ENCODE measurements at places on chromosomes 6 and 20. TPM values are rescaled to one million over a fixed set of nuclear protein-coding genes. Genes with fewer than 3 reads are reported as not detected.

GRCh38 chr20:62822788-62823651, 6.2 kb downstream of the COL9A3 start:
- no peaks in the 10 kb centered on the region for H3K4me1 ChIP-seq
- H3K4me3 ChIP-seq: no peak overlapping the region
- H3K27ac ChIP-seq: no peak overlapping the region
- DNase-seq: peak; percentile 77

DNA sequence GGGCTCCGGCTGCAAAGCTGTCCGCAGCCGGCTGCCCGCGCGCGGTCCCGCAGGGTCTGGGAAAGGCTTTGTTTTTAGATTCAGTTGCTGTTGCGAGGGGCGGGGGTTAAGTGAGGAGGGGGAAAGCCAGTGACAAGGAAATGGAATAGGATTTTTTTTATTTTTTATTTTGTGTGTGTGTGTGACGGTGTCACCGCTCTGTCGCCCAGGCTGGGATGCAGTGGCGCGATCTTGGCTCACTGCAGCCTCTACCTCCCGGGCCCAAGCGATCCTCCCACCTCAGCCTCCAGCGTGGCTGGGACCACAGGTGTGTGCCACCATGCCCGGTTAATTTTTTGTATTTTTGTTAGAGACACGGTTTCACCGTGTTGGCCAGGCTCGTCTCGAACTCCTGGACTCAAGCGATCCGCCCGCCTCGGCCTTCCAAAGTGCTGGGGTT, 615 bp upstream of the UBE2J1 start:
- DNase-seq: no peak
- no peaks in the 10 kb centered on the region for H3K36me3 ChIP-seq
- no peak overlapping the region for H3K27ac ChIP-seq
- no peaks in the 10 kb centered on the region for H3K4me1 ChIP-seq
- peak overlapping the region; percentile 77 for H3K4me3 ChIP-seq

DNA sequence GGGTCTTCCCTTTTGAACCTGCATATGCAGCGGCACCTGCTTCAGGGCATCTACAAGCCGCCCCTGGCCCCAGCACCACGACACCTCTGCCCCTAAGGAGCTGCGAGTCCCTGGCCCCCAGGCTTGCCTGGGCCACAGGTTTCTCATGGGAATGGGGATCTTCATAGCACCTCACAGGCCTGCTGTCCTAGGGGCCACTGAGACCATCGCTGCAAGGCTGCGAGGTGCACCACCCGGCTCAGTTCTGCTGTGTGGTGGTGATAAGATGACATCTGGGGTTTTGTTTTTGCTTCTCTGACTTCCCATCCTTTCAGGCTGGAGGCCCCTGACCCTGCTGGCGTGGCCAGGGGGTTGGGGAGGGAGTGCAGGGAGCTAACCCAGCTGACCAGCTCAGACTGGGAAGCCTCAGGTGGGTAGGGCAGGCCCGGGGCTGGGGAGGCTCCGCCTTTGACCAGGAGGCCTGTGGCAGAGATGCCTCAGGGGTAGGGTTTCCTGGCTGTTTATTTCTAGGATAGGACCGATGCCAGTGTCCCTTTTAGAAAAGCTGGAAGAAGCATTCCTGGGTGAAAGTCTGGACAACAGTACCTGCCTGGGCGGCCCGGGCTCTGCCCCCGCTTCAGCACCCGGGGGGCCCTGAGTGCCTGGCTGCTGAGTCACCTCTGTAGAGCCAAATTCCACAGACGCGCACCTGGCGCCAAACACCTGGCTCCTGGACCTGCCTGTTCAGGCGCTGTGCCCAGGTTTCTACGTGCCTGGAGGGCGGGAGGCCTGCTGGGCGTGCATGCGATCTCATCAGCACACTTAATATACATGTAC, 264.7 kb downstream of the DLL1 start:
- peak; percentile 78 for DNase-seq
- no peaks in the 10 kb centered on the region for H3K27me3 ChIP-seq
- no peaks in the 10 kb centered on the region for H3K4me1 ChIP-seq
- H3K4me3 ChIP-seq: no peak overlapping the region
- H3K27ac ChIP-seq: no peak overlapping the region

DNA sequence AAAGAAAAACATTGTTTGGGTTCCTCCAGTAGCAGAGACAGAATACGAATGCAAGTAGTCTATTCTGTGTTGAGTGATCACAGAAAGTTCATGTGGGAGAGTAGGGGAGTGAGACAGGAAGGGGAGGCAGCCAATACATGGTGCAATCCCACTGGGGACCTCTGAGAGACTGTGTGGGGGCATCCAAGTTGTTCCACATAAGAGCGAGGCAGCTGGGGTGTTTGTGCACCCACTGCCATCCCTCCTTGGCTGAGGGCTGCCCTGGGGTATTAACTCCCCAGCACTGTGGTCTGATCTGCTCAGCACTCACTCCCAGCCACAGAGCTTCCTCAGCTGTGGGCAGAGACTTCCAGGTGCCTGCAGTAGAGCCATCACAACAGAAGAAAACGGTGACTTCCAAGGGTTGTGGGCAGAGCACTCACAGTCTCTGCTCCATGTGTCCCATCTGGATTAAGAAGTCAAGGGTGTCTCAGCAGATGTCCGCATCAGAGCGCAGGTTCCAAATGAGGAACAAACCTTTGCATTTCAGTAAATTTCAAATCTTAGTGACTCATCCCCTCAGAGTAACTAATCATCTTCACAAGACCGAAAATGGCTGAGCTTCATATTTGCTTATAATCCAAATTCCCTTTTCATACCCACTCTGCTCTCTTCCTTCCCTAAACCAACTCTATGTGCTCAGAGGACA, 101.9 kb upstream of the NAA20 start:
- peaks cover 2% of the 10 kb centered on the region for H3K4me1 ChIP-seq
- DNase-seq: no peak
- H3K4me3 ChIP-seq: no peak overlapping the region
- H3K27me3 ChIP-seq: no peaks in the 10 kb centered on the region
- H3K36me3 ChIP-seq: no peaks in the 10 kb centered on the region

DNA sequence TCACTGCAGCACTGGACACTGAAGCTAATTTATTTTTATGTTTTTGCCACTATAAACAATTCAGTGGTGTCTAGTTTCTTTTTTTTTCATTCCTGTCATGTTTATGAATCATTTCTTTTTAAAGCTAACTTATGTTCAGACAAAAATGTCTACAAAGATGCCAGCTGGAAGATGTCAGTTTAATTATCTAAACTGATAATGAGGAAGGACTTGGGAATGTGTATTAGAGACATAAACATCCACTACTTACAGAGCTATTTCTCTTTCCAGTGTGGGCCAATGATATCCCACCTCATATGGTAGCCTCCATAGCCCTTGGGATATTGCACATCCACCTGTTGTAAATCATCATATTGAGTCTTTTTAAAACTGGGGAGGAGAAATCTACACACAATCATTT, 132.1 kb upstream of the FAM184A start:
- H3K4me3 ChIP-seq: no peak overlapping the region
- H3K27ac ChIP-seq: no peak overlapping the region
- no peaks in the 10 kb centered on the region for H3K27me3 ChIP-seq
- no peaks in the 10 kb centered on the region for H3K36me3 ChIP-seq

- no peak for DNase-seq
- no peaks in the 10 kb centered on the region for H3K36me3 ChIP-seq
- no peaks in the 10 kb centered on the region for H3K4me1 ChIP-seq
- no peak overlapping the region for H3K27ac ChIP-seq
- H3K4me3 ChIP-seq: no peak overlapping the region
Measured at GRCh38 chr6:108846628-108847027, 1.6 kb upstream of the ARMC2 start.

GRCh38 chr20:47352332-47353238, 3.9 kb downstream of the ZMYND8 start:
- peaks cover 8% of the 10 kb centered on the region for H3K36me3 ChIP-seq
- H3K4me1 ChIP-seq: peaks cover 50% of the 10 kb centered on the region
- H3K27ac ChIP-seq: peak overlapping the region; percentile 88
- DNase-seq: no peak
- H3K27me3 ChIP-seq: no peaks in the 10 kb centered on the region
- H3K4me3 ChIP-seq: peak overlapping the region; percentile 11

DNA sequence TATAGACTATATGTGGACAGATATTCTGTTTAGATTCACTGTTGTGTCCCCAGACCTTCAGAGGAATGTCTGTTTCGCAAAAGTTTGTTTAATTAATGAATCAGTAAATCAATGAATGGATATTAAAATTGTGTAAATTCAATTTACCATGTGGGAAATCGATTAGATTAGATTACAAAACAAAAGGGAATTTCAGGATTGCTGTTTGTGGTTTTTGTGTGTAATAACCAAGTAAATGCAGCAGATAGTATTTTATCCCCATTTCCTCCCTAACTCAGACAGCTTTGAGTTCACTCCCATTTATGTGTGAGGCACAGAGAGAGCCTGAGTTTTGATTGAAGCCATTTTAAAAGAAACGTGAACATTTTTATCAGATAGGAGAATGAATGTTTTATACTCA, 214.8 kb downstream of the ADGB start:
- no peak overlapping the region for H3K4me3 ChIP-seq
- no peaks in the 10 kb centered on the region for H3K36me3 ChIP-seq
- H3K4me1 ChIP-seq: no peaks in the 10 kb centered on the region
- no peak for DNase-seq

- no peaks in the 10 kb centered on the region for H3K4me1 ChIP-seq
- H3K27ac ChIP-seq: no peak overlapping the region
- H3K36me3 ChIP-seq: peaks cover 12% of the 10 kb centered on the region
- H3K27me3 ChIP-seq: no peaks in the 10 kb centered on the region
Measured at GRCh38 chr6:20805021-20805420, 270.8 kb downstream of the CDKAL1 start.

The KIAA0408 gene
- 3.1 TPM for total RNA-seq

The DEFB132 gene
- not detected for total RNA-seq

The PNPLA1 gene
- not detected for total RNA-seq
